Stimulated activated CD4-positive, alpha-beta T cell treated with anti-CD3 and anti-CD28 coated beads, Interleukin-2, amount 100 ng/mL, for 24 hours (primary cell): ENCODE measurements at places on chromosomes 4 and X.

DNA sequence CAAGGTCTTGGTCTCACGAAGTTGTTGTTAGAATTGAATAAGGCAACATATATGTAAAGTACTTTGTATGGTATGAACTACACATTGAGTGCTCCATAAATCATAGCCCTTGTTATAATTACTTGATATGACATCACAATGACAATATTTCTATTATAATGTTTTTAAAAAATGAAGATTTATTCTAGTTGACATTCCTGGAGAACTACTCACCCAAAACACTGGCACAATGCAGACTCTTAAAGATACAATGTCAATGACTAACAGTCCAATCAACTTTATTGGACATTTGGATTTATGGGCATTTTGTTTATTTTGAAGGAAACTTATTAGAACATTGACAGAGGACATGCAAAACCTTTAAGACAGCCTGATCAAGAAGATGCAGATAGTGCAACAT is 55.3 kb downstream of the ASB9 start:
- no peak for DNase-seq

DNA sequence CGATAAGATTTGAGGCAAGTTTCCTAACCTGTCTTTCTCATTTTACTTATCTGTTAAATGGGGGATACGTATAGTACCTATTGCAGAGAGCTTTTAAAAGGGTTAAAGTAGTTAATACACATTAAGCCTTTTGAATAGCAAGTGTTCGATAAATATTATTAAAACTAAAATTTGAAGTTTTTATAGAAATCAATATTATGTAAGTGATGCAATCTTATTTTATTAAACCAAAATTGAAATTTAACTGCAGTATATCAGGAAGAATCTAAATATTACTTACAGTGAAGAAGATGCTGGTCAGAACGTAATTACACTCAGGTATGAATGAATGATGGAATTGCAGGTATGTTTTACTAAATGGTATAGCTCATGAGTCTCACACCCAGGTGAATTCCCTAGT is 58.0 kb downstream of the ANXA3 start:
- DNase-seq, result no peak

DNA sequence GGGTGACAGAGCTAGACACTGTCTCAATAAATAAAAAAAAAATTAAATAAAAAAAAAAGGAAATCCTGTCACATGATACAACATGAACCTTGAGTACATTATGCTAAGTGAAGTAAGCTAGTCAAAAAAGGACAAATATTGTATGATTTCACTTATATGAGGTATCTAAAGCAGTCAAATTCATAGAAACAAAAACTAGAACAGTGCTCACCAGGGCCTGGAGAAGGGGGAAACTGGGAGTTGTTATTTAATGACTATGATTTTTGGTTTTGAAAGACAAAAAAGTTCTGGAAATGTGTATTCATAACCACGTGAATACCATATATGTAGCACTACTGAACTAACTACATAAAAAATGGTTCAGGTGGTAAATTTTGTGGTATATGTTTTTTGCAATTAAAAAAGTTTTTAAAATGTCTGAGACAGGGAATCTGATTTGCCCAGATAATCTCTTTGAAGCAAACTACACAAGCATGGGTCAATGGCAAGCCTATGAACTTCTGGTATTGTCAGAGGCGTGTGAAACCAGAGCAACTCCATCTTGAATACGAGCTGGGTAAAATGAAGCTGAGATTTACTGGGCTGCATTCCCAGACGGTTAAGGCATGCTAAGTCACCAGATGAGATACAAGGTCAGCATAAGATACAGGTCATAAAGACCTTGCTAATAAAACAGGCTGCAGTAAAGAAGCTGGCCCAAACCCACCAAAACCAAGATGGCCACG is 42.3 kb downstream of the ANAPC10 start:
- no peak for DNase-seq

GRCh38 chr4:152165146-152165545 is 370.7 kb downstream of the FBXW7 start:
- no peak for DNase-seq

GRCh38 chr4:40377512-40378365 is 42.6 kb downstream of the CHRNA9 start:
- DNase-seq, result no peak
